Renal pelvis (tissue), 12 donors: ENCODE measurements at places on chromosomes 3 and 15. TPM values are rescaled to one million over a fixed set of nuclear protein-coding genes. Genes with fewer than 3 reads are reported as not detected.

- DNase-seq: no peak
These were observed 120.0 kb upstream of the ST8SIA2 start for GRCh38 chr15:92273723-92274122.

GRCh38 chr15:78979456-78980320, 34.8 kb upstream of the CTSH start:
- DNase-seq: peak; percentile 54

Gene TM4SF4
- 2.1 TPM for polyA plus RNA-seq

Gene MESP2
- polyA plus RNA-seq: 0.49 TPM
